ENCODE measurements at places on chromosomes 1 and 21.

GRCh38 chr1:109816175-109816811 lies 52.6 kb upstream of the EPS8L3 start:
- no peak overlapping the region for H3K27ac ChIP-seq
- H3K4me1 ChIP-seq: no peaks in the 10 kb centered on the region
- no peak for DNase-seq
- H3K4me3 ChIP-seq: no peak overlapping the region
- peaks cover 8% of the 10 kb centered on the region for H3K36me3 ChIP-seq

DNA sequence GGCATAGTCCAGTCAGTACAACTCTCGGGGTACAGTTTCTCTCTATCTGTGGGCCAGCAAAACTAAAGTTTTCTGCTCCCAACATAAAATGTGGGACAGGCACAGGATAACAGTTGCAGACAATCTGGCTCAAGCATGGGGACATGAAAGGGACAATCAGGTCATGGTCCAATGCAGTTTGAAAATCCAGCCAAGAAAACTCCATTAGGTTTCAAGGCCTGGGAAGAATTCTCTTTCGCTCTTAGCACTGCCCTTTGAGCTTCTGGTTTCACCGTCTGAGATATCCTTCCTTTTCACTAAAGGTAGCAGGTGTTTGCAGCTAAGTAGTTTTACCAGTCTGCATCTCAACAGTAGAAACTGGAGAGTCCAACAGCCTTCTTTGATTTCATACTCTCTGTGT lies 21.1 kb upstream of the IL22RA1 start:
- DNase-seq: no peak
- no peaks in the 10 kb centered on the region for H3K36me3 ChIP-seq
- no peaks in the 10 kb centered on the region for H3K4me1 ChIP-seq
- H3K27ac ChIP-seq: no peak overlapping the region
- peaks cover 11% of the 10 kb centered on the region for H3K27me3 ChIP-seq
- H3K4me3 ChIP-seq: no peak overlapping the region

DNA sequence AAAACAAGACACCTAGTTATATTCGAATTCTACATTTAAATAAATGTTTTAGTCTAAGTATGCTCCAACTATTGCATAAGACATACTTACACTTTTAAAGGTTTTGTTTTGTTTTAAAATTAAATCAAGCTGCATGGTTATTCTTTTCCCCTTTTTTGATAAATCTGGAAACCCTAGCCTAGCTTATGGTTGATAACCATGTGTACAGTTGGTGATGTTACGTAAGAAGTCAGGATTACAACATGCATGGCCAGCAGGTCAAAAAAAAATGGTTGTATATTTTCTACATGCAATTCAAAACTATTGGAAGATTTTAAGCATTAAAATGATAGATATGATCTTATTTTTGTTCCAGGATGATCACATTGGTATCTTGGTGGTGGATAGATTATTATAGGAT lies 1600.6 kb downstream of the PLA2G4A start:
- H3K36me3 ChIP-seq: peaks cover 8% of the 10 kb centered on the region
- DNase-seq: no peak
- no peak overlapping the region for H3K27ac ChIP-seq
- H3K4me3 ChIP-seq: no peak overlapping the region

DNA sequence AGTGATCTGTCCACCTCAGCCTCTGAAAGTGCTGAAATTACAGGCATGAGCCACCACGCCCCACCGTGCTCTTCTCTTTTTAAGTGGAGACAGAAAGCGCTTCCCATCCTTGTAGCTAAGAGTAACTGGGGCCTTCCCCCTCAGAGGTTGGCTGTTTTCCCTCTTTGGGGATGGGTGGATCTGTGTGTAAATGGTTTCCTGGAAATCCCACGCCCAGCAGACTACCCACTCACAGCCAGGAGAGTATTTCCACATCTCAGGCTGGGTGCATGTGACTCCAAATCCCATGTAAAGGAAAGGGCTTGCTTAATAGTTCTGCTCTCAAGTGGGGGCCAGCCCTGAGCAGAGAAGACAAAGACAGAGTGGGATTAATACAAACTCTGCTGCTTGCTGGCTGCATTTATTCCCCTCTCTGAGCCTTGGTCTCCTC lies 19.6 kb upstream of the TCEA3 start:
- H3K4me3 ChIP-seq: no peak overlapping the region
- no peaks in the 10 kb centered on the region for H3K4me1 ChIP-seq
- H3K36me3 ChIP-seq: no peaks in the 10 kb centered on the region
- no peak overlapping the region for H3K27ac ChIP-seq
- DNase-seq: no peak
- peaks cover 3% of the 10 kb centered on the region for H3K27me3 ChIP-seq

DNA sequence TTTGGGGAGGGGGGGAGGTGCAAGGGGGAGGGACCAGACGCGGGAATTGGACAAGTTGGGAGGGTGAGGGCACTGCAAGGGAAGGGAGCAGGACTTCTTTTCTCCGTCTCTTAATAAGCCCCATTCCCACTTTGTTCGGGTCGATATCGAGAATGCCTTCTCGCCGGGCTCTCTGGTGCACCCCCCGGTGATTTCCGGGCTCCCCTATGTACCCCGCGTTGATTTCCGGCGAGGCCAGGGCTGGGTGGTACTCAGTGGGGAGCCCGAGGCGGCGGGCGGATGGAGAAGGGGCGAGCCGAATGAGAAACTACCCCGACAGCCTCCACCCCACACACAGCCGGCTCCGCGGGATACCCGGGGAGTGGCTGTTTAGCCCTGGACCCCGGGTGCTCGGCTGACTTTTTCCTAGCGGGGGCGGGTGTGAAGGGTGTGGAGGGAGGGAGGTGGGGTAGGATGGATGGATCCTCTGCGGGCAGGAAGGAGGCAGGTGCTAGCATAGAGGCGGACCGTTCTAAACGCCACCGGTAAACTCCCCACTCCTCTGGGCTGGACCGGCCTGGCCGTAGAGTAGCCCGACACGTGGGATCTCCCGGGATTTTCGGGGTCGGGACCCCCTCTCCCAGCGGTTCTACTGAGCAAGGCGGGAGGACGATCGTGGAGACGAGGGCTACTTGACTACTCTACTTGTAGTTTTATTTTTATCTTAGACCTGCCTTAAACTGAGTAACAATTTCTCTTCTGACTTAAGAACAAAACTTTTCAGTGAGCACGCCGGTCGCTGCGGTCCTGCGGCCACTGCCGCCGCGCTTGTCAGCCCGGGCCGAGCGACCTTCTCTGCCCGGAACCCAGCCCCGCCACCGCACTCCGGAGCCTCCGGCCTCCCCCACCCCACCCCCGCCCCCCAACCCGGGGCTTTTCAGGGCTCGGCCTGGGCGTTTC lies 1.0 kb downstream of the RNF220 start:
- DNase-seq: peak; percentile 22
- peaks cover 31% of the 10 kb centered on the region for H3K27me3 ChIP-seq
- H3K4me1 ChIP-seq: peaks cover 34% of the 10 kb centered on the region
- H3K36me3 ChIP-seq: no peaks in the 10 kb centered on the region

- H3K27ac ChIP-seq: no peak overlapping the region
- peaks cover 15% of the 10 kb centered on the region for H3K27me3 ChIP-seq
- peaks cover 21% of the 10 kb centered on the region for H3K4me1 ChIP-seq
- H3K36me3 ChIP-seq: peaks cover 40% of the 10 kb centered on the region
- no peak for DNase-seq
Observed at GRCh38 chr21:46397211-46397905, 61.3 kb upstream of the DIP2A start.

Data from immature natural killer cell (primary cell).